Stimulated activated CD4-positive, alpha-beta T cell treated with anti-CD3 and anti-CD28 coated beads, Interleukin-2, amount 100 ng/mL, for 24 hours (primary cell): ENCODE measurements at places on chromosomes 6 and 20.

GRCh38 chr6:572596-573265, 84.2 kb downstream of the HUS1B start:
- DNase-seq = no peak

DNA sequence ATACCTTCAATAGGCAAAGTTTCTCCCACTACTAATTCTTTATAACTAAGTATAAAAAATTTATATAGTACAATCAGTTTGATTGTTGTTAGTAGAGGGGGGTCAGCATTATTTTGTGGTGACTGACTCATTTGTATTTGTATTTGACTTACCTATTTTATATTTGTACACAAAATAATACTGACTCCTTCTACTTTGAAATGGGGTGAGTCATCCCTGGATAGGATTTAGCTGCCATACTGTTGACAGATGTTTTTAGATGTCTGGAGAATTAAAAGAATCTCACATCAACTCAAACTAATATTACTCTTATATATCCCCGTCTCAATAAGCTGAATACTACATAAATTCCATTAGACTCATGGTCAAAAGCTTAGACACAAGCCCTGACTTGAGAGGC, 114.9 kb downstream of the FRK start:
- no peak for DNase-seq

DNA sequence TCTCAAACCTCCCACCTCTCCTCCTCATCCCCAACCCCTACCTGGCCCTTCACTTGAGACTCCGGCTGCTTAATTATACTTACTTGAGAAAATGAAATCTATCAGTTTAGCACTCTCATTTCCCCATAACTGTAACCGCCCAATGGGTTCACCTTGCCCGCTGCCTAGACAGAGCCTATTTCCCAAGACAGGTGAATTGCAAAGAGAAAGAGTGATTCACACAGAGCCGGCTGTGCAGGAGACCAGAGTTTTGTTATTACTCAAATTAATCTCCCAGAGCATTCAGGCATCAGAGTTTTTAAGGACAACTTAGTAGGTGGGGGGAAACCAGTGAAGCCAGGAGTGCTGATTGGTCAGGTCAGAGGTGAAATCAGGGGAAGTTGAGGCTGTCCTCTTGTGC, 301.4 kb upstream of the CDYL start:
- DNase-seq = no peak

- DNase-seq = no peak
Observed at GRCh38 chr20:51361258-51361657, 181.3 kb downstream of the NFATC2 start.

DNA sequence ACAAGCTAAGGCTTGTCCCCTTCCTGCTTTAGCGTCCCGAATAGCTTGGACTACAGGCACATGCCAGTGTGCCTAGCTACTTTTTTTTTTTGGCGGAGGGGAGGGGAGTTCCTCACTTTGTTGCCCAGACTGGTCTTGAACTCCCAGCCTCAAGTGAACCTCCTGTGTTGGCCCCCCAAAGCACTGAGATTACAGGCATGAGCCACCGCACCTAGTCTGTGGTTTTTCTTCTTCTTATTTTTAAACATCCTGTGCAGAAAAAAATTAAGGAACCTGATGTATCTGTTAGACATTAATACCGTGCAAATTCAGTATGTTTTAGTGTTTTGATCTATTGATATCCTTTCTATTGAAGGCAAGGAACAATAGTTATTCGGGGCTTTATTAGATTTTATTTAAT, 25.7 kb downstream of the HIVEP1 start:
- no peak for DNase-seq

DNA sequence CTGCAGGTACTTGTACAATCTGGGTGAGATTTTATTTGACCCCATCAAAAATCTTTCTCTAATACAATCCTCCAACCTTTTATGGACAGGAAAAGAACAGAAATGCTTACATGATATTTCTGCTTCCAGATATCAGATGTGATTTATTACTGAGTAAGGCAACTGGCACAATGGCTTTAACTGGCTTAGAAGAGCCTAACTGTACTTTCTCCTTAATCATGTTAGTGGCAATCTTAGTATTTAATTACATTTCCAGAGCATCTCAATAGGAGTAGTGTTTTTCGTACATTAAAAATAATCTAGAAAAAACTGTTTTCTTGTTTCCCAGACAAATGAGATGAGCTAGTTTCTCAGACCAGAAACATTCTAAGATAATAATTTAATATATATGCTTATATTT, 251.6 kb downstream of the KCNQ5 start:
- no peak for DNase-seq

GRCh38 chr6:120652506-120652905, 681.8 kb downstream of the TBC1D32 start:
- DNase-seq = no peak

GRCh38 chr20:4267242-4267641, 251.9 kb upstream of the RNF24 start:
- DNase-seq = no peak

DNA sequence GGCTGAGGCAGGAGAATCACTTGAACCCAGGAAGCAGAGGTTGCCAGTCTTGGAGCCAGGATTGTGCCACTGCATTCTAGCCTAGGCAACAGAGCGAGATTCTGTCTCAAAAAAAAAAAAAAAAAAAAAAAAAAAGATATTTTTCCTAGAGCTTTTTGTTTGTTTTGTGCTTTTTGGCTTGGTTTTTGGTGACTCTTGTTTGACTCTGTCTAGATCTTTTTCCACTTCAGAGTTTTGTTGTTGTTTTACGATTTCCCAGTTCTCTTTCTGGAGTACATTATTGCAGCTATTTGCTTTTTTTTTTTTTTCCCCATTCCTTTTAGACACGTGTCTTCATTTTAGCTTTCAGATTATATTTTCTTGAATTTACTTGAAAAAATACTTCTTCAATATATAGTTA, 67.0 kb upstream of the AKAP12 start:
- DNase-seq = no peak

GRCh38 chr20:478949-479429, 16.7 kb upstream of the TBC1D20 start:
- no peak for DNase-seq

DNA sequence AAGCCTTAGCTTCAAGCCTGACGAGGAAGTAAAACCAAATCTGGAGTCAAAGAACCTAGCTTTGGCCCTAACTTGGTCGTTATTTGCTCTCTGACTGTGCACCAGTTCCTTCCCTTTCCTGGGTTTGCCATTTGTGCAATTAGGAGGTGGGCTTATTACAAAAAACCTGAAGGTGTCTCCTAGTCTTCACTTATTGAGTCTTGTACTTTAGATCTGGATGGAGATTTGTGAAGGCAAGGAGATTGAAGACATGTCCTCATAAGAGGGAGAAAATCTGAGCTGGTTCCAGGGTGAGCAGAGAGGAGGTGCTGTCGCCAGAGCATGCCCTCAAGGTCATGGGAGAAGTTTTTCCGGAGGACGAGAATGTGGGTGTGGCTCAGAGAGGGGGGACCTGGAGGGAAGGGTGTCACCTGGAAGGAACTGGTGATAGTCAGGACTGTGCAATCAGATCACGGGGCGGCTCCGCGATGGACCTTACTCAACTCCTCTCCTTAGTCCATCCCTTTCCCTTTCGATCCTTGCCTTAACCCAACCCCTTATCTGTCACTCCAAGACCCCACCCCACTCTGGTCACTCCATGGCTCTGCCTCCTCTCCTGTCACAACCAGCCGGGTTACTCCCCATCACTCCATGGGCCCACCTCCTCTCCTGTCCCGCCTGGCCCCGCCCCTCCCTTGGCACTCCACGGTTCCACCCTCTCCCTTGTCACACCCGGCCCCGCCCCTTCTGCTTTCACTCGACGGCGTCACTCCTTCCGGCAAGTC, 588 bp upstream of the ACSS2 start:
- DNase-seq = peak; percentile 98

- DNase-seq = peak; percentile 85
Observed at GRCh38 chr6:37516076-37516919, 16.6 kb upstream of the CCDC167 start.

- DNase-seq = no peak
Observed at GRCh38 chr20:37273988-37274387, 12.4 kb upstream of the GHRH start.

DNA sequence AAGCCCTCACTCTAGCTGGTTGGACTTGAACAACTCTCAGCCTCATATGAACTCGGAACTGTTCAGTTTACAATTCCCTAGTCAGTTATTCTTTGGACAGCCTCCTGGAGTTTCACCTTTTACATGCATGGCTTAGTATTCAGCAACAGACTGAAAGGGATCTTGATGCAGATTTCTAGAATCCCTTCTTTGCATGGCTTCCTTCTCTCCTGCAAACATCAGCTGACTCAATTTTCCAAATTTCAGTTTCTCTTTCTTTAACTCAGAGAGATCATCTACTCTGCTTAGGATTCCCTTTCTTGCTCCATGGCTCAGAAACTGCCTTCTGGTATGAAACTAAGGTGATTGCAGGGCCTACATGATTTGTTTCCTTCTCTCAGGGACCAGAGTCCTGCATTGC, 99.6 kb downstream of the CEP57L1 start:
- no peak for DNase-seq

- DNase-seq = no peak
Observed at GRCh38 chr6:18439581-18439980, 52.4 kb downstream of the RNF144B start.

GRCh38 chr6:48541649-48542048, 430.7 kb upstream of the PTCHD4 start:
- no peak for DNase-seq

DNA sequence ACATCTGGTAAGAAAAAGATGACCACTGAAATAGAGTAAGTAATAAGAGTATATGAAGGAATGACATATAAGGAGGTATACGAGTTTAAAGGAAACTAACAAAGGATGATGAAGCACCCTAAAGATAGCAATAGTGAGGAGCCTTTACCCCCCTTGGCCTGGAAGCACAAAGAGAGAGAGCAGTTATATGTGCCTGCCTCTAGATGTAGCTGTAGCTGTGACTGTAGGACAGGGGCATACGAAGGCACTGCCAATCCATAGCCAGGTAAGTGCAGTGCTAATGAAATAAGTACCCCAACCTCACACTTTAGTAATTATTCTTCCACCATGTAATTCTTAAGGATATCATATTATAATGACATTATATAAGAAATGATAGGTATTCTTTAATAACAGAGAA, 90.1 kb upstream of the FKBP1C start:
- no peak for DNase-seq

GRCh38 chr6:89555806-89556205, 82.7 kb downstream of the LYRM2 start:
- no peak for DNase-seq

DNA sequence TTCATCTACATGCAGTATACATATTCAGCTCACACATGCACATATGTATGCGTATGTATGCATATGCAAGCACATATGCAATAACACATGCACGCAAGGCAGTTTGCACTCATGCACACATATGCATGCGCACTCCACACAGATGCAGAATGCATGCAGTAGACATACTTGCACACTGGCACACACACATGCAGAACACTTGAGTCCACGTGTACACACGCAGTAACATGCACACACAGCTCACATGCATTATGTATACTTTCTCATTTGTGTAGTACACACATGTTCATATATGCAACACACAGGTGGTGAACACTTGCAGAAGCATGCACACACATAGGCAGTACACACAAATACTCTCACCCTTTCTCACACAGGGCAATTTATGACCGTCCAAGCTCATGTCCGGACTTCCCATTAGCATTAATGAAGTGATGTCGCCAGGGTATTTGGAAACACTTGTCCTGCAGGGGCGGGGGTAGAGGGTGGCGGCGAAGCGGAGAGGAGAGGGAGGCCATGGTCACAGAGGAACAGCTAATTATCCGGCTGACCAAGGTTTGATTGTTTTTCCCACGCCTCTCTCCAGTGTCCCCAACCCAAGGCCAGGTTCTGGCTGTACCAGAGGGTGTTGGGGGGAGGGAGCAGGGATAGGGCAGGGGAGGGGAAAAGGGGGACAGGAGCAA, 91.3 kb downstream of the VEGFA start:
- DNase-seq = no peak

DNA sequence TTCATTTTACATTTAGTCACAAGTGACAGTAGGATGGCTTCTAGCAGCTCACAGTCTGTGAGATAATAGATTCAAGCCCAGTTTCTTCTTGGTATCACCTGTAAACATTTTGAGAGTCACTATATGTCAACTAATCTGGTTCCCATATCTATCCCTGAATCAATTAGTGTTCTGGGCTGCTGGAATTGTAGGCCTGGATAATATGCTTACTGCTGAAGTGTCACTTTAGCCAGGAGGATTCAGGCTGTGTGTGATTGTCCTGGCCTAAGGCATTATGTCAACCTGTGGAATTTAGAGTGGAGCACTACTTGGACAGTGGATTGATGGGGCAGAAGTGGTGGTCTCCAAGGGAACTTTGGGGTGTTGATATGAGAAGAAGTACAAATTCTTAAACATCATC, 1071.8 kb upstream of the CITED2 start:
- DNase-seq = no peak

DNA sequence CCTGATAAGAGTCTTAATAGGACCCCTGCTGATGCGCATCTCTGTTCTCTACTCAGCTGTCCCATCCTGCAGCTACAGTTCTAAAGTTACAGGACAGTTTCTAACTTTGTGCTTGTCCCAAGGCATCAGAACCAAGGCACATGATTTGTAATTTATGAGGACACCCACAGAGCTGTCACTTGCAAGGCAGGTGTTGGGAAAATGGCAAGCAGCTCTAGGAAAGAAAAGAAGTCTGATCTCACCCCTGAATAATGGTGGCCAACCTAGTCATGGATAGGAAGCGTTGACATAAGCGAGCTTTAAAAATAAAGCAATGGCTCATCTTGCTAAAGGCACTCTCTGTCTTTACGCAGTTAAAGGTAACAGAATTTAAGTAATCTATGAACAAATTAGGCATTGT, 127.6 kb upstream of the VGLL2 start:
- no peak for DNase-seq

DNA sequence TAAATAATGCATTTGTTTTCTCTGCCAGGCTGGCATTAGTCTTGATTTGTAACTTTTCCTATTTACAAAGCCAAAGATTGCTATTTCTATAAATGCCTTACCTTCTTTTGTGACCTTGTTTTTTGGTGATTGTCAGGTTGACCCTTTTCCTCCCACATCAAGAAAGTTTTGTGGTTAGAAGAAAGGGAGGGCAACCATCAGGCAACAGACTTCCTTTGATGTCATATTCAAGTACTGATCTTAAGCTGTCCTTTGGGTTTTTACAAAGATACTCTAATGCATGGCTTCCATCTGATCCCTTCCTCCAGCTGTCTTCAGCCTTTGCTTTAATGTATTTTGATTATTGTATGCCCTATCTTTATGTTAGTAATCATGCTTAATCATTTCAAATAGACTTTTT, 23.9 kb downstream of the RNF217 start:
- no peak for DNase-seq

DNA sequence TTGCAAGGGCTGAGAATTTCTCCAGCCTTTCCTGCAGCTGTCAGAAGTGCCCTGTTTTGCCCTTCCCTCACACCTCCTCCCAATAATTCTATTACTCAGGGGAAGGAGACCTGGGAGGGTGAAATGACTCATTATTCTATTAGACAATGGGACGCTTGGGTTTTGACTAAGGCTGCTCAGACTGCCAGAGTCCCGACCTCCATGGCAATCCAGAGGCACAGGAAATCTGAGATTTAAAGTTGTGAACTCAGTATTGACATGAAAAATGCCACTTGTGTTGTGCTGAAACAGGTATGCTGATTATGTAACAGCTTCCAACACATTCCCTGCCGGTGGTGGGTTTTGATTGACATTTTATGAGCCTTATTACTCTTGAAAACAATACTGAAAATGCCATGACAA, 625.9 kb upstream of the FLRT3 start:
- no peak for DNase-seq
